ENCODE measurements at places on chromosomes 11 and 22. TPM values are rescaled to one million over a fixed set of nuclear protein-coding genes. Genes with fewer than 3 reads are reported as not detected.

TRIM51 gene
- total RNA-seq, result not detected

LDLRAD3 gene
- total RNA-seq, result 3.8 TPM

APOA4 gene
- not detected for total RNA-seq

OR5P2 gene
- not detected for total RNA-seq

SWAP70 gene
- 20.5 TPM for total RNA-seq

MIOX gene
- total RNA-seq, result not detected

PNPLA3 gene
- total RNA-seq, result not detected

CD3D gene
- total RNA-seq, result 0.53 TPM

OR6A2 gene
- total RNA-seq, result not detected

All from right cardiac atrium (tissue), 5 donors.